ENCODE measurements at places on chromosomes 7 and 10. TPM values are rescaled to one million over a fixed set of nuclear protein-coding genes. Genes with fewer than 3 reads are reported as not detected.

SH3PXD2A gene
- 21.6 TPM for total RNA-seq

MINDY4 gene
- total RNA-seq, result 8.4 TPM

MUC12 gene
- not detected for total RNA-seq

MACROH2A2 gene
- 15.3 TPM for total RNA-seq

NEUROG3 gene
- total RNA-seq, result not detected

TMEM140 gene
- 12.0 TPM for total RNA-seq

PPIA gene
- 2,223 TPM for total RNA-seq

PSD gene
- 1.8 TPM for total RNA-seq

Data from articular chondrocyte of knee joint (primary cell).